ENCODE measurements at places on chromosomes 7 and 10. TPM values are rescaled to one million over a fixed set of nuclear protein-coding genes. Genes with fewer than 3 reads are reported as not detected.

The CLDN15 gene
- 29.0 TPM for polyA plus RNA-seq

The FKBP9 gene
- polyA plus RNA-seq, result 219 TPM

DNA sequence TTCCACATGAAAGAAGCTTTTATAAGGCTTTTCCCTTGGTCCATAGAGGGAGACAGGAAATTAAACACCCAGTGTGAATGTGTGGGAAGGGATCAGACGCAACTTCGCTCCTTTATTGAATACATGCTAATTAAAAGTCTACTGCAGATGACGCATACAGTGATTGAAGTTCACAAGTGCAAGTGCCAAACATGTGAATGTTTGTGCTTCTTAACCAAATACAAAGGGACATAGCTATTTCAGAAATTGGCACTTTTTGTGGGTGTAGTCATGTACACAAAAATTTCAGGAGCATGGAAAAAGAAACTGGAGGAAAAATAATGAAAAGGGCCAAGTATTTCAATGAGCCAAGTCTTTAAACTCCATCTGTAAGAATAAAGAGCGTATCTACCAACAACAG is 283.7 kb downstream of the SKAP2 start:
- no peak for DNase-seq

DNA sequence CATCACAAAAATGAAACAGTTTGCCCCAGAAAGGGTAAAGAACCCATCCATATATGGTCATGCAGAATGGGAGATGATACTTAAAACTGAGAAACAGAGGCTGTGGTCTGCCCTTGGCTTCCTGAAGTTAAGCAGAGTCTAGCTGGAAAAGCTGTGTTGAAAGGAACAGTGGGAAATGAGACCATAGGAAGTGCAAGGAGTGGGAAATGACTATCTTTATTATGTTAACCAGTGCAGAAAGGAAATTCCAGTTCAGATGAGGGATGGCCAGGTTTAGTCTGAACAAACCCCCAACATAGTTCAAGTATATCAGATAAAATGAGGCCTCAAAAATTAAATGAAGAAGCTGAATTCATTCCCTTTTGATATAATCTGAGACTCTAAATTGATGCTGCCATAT is 112.2 kb upstream of the TARP start:
- DNase-seq, result no peak

- DNase-seq, result peak; percentile 77
These were observed 506.4 kb upstream of the C7orf33 start for GRCh38 chr7:148084138-148084537.

DNA sequence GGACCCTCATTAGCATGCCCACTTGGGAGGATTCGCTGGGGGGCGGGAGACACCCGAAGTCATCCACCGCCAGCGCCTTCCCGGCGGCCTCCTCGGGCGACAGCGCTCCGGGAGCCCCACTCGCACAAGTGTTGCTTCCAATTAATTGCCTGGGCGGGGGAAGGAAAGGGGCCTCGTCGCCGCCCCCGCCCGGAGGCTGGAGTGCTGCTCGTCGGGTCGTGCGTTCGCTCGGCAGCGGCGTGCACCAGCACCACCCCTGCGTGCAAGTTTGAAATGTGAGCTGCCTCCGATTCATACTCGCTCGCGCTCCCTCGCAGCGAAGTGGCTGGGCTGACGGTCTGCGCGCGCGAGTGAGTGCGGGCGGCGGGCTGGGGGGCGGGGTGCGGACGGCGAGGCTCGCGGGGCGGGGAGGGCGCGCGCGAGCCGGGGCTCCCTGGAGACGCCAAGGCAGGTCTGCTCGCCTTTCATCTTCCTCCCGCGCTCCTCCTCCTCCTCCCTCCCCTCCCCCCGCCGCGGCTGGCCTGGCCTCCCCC is 104.6 kb upstream of the PPIF start:
- peak; percentile 86 for DNase-seq

GRCh38 chr7:76281706-76282343 is 20.6 kb upstream of the HSPB1 start:
- DNase-seq, result no peak

- DNase-seq, result peak; percentile 62
These were observed 731.4 kb downstream of the KCNMA1 start for GRCh38 chr10:76906256-76906655.

- DNase-seq, result peak; percentile 88
These were observed 1.9 kb downstream of the VGF start for GRCh38 chr7:101163279-101164070.

DNA sequence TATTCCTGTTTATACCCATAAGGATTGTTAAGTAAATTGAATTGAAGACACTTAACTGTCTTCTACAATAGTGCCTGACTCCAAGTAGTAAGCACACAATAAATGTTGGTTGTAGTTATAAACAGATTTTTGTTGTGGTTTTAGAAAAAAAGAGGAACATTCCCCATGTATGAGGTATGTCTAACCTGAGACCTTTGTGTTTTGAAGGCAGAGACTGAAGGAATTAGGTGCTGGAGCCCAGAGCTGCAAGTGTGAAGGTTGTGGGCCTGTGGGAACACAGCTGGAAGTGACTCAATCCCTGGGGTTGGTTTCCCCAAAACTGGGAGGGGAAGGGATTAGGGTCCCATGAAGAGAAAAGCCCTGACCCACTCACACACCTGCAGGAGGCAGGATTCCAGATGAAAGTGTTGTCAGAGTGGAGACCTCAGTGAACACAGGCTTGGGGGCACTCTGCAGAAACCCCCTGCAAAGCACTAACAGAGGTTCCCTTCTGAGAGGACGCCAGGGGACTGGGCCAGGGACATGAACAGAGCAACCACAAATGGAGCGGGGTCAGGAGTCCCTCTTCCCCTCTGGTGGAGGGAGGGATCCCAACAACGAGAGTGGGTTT is 265.1 kb upstream of the KLF14 start:
- no peak for DNase-seq

DNA sequence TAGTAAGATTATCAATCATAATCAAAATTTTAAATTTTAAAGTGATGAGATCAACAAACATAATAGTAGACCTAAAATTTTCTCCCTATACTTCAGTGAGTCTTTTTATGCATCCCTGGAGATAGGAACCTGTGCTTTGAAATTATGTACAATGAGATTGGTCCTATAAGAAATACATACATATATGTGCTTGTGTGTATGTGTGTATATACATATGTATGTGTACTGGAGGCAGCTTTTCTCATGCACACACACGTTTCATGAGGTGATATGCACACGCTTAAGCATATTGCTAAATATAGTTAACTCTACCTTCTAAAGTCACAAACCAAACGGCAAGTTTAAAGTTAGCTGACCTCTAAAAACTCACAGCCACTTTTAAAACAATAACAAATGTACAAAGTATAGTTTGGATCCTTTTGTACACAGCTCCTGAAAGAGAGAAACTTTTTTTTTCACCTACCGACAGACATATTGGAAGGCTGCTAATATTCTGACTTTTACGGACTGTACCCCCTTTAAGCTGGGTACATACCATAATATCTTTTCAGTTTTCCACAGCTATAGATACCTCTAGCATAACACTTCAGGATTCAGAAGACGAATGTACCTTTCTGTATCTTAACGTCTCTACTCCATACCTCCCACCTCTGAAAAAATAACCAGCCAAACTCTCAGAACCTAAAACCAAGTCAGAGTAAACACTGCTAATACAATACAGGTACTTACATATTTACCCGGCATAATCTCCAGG is 3.3 kb downstream of the ITGB1 start:
- DNase-seq, result no peak

Data from SK-N-SH (cell line).